ENCODE measurements at places on chromosomes 2 and 18. TPM values are rescaled to one million over a fixed set of nuclear protein-coding genes. Genes with fewer than 3 reads are reported as not detected.
A peak's percentile ranks its signal among the peaks of the same experiment; 100 is the strongest.

- peaks cover 92% of the 10 kb centered on the region for H3K4me1 ChIP-seq
- H3K36me3 ChIP-seq: no peaks in the 10 kb centered on the region
- H3K4me3 ChIP-seq: no peak overlapping the region
- H3K27me3 ChIP-seq: no peaks in the 10 kb centered on the region
- no peak for DNase-seq
Observed at GRCh38 chr2:172434821-172435605, 7.6 kb downstream of the ITGA6 start.

DNA sequence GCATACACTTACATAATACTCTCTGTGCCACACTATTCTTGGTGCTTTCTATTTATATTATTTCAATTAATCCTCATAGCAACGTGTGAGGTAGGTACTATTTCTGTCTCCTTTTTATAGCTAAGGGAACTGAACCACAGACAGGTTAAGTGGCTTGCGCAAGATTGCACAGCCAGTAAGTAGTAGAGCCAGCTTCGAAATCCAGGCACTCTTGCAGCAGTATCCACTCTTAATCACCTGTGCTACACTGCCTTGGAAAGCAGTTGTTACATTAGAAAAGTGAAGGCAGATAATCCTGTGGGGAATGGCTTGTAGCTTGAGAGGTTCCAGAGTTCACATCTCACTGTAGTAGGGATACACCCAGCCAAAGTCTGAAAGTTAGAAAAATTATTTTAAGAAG is 198.3 kb downstream of the LDLRAD4 start:
- peaks cover 3% of the 10 kb centered on the region for H3K36me3 ChIP-seq
- no peak overlapping the region for H3K4me3 ChIP-seq
- peaks cover 36% of the 10 kb centered on the region for H3K4me1 ChIP-seq
- no peaks in the 10 kb centered on the region for H3K27me3 ChIP-seq
- no peak overlapping the region for H3K27ac ChIP-seq

DNA sequence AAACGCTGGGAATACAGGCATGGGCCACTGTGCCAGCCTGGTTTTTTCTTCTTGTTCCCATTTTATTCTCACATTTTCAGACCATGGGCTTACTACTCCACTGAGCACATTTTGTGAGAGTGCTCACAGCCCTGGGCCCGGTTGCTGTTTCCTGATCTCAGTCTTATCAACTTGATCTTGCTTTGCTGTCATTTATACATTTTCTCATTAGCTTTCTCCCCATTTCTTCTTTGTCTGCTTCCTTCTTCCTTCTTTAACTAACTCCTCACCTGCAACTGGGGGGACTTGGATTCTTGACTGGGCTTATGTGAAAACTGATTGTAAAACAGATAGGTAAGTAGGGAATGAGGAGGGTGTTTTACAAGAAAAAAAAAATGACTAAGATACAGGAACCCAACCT is 117.3 kb downstream of the PLB1 start:
- H3K4me3 ChIP-seq: no peak overlapping the region
- peak overlapping the region; percentile 71 for H3K27ac ChIP-seq
- H3K27me3 ChIP-seq: no peaks in the 10 kb centered on the region
- H3K36me3 ChIP-seq: no peaks in the 10 kb centered on the region

DNA sequence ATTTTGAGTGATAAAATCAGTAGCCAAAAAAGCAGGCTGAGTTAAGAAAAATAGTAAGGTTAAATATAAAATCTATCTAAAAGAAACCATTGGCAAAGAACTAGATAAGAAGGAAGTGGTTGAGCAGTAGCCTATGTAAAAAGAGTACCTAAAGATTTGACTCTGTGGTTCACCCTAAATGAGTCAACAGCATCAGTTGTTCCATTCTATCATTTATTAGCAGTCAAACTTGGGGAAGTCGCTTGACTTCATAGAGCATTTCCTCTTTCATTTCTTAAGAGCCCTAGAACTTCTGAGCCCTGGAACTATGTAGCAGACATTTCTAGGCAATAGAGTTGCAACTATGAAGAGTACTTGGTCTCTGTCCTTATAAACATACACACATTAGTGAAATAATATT is 381.7 kb downstream of the NUP35 start:
- no peak for DNase-seq
- no peaks in the 10 kb centered on the region for H3K4me1 ChIP-seq
- H3K36me3 ChIP-seq: no peaks in the 10 kb centered on the region
- no peak overlapping the region for H3K4me3 ChIP-seq
- no peak overlapping the region for H3K27ac ChIP-seq
- no peaks in the 10 kb centered on the region for H3K27me3 ChIP-seq

DNA sequence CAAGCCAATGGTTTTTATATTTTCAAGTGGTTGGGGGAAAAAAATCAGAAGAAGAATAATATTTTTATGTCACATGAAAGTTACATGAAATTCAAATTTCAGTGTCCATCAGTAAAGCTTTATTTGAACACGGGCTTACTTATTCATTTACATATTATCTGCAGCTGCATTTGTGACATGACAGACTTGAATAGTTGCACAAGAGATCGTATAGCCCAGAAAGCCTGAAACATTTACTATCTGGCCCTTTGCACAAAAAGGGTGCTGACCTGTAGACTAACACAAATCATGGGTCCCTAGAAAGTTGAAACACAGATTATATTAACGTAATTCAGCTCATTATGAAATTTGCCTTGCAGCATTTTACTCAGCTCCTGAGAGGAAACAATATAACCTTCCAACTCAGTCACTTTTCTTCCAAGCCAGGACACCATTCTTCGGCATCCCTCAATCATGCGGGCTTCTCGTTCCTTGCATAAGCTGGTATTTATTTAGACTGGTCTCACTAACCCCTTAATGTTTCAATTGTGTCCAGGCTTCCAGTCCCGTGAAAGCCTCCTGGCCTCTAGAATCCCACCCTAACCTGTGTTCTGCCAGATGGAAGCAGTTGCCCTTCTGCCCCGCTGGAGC is 402.7 kb downstream of the SETBP1 start:
- H3K27me3 ChIP-seq: peaks cover 3% of the 10 kb centered on the region
- no peaks in the 10 kb centered on the region for H3K36me3 ChIP-seq
- H3K4me1 ChIP-seq: no peaks in the 10 kb centered on the region
- H3K27ac ChIP-seq: no peak overlapping the region
- no peak overlapping the region for H3K4me3 ChIP-seq
- DNase-seq: no peak

- no peaks in the 10 kb centered on the region for H3K4me1 ChIP-seq
- H3K27ac ChIP-seq: no peak overlapping the region
- no peak overlapping the region for H3K4me3 ChIP-seq
- H3K36me3 ChIP-seq: no peaks in the 10 kb centered on the region
- DNase-seq: peak; percentile 72
Observed at GRCh38 chr18:80157708-80158343, 48.8 kb downstream of the ADNP2 start.

GRCh38 chr2:168928113-168928831 is 27.2 kb downstream of the G6PC2 start:
- no peaks in the 10 kb centered on the region for H3K4me1 ChIP-seq
- DNase-seq: no peak
- H3K36me3 ChIP-seq: no peaks in the 10 kb centered on the region
- H3K27ac ChIP-seq: no peak overlapping the region

- no peaks in the 10 kb centered on the region for H3K4me1 ChIP-seq
- no peak overlapping the region for H3K4me3 ChIP-seq
- no peaks in the 10 kb centered on the region for H3K27me3 ChIP-seq
- no peaks in the 10 kb centered on the region for H3K36me3 ChIP-seq
Observed at GRCh38 chr2:83017366-83018090, 1441.6 kb downstream of the SUCLG1 start.

DNA sequence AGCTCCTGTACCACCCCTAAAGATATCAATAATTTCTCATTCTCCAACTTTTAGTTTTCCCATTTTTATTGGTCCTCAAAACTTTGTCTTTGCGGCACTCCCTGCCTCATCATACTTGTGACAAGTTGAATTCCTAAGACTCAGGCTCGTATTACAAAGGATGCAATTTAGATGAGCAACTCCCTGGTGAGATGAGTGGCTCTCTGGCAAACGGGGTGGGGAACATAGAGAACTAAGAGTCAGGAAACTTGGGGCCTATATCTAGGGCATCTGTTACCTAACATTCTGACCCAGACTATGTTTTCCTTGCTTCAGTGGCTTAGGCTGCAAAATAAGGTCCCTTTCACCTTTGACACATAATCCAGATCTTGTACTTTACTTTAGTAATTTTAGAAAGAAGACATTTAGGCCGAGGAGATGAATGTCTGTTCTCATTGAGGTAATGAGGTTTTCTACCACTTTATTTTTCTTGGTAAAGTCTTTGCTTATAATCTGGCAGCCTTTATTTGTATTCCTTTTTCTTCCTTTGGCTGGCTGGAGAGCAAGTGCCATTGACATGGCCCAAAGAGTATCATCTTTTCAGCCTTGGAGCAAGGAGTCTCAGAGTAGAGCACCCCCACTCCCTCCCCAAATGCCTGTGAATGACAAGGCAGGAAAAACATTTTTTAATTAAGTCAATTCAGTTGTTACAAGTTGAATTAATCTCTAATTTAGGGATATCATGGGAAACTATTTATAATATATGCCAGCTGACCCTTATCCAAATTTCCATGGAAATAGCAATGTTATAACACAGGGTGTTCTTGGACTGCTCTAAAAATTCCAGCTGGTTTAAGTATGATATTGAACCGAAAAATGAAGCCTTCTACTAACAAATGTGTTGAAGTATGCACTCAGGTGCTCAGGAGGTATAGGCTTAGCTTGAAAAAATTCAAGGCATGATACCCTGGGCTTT is 15.2 kb downstream of the TSPYL6 start:
- no peak overlapping the region for H3K27ac ChIP-seq
- no peak for DNase-seq
- no peak overlapping the region for H3K4me3 ChIP-seq
- no peaks in the 10 kb centered on the region for H3K4me1 ChIP-seq
- no peaks in the 10 kb centered on the region for H3K27me3 ChIP-seq

DNA sequence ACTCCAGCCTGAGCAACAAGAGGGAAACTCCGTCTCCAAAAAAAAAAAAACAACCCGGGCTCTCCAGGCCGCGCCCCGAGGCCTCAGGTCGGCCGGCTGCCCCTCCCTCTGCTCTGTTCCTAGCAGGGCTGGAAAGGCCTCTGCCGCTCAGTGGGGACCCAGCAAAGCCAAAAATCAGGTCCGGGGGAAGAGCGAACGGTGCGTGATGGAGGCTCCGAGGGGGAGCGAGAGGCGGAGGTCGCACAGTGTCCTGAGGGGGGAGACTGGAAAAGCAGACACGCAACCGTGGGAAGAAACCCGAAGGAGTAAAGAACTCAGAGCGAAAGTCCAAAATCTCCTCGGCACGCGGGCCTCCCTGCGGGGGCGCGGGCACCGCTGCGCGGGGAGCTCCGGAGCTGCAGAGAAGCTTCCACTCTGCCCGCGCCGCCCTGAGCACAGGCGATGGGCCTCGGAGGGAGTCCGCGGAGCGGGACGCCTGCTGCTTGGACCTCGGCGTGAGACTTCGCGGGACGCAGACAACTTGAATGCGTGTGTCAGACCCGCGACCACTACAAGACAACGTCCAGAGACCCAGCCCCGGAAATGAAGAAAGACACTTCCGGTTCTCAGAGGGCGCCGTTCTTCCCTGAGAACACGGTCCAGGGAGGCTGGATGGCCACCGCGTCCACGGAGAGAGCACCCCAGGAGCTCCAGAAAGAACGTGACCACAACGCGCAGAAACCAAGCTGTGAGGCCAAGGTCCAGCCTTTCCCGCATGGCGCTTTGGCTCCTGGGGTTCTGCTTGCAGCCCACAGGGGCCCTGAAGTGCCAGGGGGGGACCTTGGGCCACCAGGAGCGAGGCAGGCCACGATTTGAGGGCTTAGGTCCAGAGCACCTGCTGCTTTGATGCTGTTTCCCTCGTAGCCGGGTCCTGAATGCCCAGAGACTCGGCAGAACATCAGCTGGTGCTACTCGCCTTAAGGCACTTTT is 219.8 kb downstream of the DPP10 start:
- H3K27me3 ChIP-seq: peaks cover 13% of the 10 kb centered on the region
- no peak for DNase-seq
- H3K4me3 ChIP-seq: peak overlapping the region; percentile 52
- no peaks in the 10 kb centered on the region for H3K36me3 ChIP-seq
- peaks cover 3% of the 10 kb centered on the region for H3K4me1 ChIP-seq

DNA sequence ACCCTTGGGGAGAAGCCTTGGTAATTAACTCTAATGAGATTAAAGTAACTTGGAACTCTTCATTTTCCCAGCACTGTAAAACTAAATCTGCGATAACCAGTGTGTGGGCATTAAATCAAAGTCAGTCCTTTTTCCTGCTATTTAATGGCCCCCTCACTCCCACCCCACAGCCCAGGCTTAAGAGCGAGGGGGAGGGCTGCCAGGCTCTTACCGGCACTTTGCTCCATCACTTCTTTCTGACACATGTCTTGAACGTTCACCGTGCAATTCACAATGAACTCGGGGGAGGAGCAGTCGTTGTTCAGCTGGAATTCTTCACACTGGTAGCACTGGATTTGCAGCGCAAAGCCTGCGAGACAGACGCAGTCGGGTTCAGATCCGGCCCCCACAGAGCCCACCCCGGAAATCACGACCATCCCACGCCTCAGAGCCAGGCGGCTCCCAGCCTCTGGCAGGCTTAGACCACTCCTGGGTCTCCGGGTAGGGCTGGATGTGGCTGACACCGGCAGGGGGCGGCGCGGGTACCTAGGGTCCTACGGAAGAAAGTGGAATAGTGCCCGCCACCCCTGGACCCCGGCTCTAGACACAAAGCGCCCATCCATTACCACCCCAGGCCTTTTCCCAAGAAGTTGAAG is 1.7 kb downstream of the LYPD1 start:
- H3K27me3 ChIP-seq: peaks cover 25% of the 10 kb centered on the region
- DNase-seq: no peak
- H3K36me3 ChIP-seq: no peaks in the 10 kb centered on the region
- no peak overlapping the region for H3K4me3 ChIP-seq

DNA sequence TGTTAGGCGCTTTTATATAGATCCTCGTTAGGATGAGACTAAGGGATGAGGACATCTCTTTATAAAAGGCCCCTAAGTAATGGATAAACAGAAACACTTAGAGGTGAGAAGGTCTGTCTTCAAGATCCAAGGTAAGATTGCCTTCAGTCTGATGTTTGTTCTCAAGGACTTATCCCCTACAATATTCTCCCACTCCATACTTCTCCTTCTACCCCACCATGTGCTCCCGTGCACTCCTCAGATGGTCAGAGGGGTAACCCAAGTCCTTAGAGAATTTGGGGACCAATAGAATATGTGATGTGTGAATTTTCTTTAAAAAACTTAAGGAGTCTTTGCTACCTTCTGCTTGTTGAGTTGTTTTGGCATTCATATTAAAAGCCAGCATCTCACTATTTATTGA is 23.1 kb downstream of the FOSL2 start:
- H3K4me1 ChIP-seq: peaks cover 17% of the 10 kb centered on the region
- H3K27me3 ChIP-seq: no peaks in the 10 kb centered on the region
- no peak for DNase-seq
- peaks cover 33% of the 10 kb centered on the region for H3K36me3 ChIP-seq

Gene UGT1A4
- total RNA-seq: not detected

Gene TMEM200C
- total RNA-seq: not detected

Gene UGT1A10
- total RNA-seq: not detected

Gene LYPD6
- total RNA-seq: not detected

Measured in CD4-positive, alpha-beta T cell (primary cell).